ENCODE measurements at places on chromosomes 2 and 18.

DNA sequence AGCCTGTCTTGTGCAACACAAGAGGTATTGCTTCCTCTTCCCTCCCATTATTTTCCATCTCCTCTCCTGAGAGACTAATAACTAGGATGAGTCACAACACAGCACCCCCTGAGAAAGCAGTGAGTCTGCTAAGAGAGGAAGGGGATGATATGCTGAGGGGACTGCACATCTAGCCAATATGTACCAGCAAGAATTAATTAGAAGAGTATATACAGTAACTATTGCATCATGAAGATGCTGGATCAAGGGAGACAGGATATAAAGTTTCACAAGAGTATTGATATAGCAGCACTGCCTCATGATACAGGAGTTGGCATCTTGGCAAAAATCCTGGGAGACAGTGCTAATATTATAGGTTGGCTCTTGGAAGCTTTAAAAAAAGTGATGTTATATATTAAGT is 289.9 kb upstream of the RBMS1 start:
- DNase-seq: no peak

DNA sequence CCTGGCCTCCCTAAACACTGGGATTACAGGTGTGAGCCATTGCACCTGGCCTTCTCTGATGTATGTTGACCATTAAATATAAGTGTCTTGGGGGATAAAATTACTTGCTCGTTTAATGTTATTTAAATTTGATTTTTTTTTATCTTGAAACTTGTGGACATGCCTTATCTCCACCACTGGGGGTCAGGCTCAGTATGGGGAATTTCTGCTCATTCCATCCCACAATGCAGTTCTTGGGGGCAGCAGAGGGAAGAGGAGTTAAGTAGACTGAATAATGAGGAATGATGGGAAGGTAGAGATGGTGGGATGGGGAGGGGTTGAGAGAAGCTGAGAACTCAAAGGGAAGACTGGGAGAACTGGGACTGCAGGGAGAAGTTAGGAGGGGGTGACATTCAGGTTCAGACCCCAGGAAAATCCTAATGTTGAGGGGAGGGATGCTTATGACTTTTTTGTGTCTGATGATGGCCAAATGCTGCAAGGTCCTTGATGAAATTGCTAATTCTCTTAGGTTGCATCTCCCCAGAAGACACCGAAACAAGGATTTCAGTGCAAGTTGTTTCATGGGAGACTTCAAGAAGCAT is 174.2 kb downstream of the MIB1 start:
- peak; percentile 42 for DNase-seq

DNA sequence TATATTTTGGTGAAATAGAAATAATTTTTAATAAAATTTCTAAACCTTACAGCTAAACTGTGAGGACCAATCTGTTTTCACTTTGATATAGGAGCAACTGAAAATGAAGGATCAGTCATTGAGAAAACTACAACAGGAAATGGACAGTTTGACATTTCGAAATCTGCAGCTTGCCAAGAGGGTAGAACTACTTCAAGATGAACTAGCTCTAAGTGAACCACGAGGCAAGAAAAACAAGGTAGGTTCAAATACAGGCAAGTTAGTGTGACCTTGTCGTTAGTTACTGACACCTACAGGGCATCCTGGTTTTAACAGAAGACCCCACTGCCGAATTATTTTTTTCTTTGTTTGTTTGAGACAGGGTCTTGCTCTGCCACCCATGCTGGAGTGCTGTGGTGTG is 75.5 kb upstream of the STON1 start:
- no peak for DNase-seq

DNA sequence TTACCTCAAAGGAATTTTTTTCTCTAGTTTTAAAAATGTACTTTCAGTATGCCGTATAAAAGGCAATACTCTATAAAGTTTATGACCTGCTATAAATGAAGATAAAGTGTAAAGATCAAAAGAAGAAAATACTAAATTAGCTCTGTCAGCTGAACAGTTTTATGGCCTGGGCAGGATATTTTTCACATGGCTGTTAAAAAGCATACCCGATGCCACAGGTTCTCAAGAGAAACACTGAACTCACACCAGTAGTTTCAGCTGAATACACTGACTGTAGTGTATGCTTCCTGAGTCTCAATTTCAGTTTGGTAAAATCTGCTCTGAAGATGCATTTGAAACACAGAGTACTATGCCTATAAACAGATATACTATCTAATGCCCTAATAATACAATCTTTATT is 126.0 kb downstream of the PIGN start:
- no peak for DNase-seq

- DNase-seq: peak; percentile 24
These were observed 210.3 kb upstream of the RBMS1 start for GRCh38 chr2:160703648-160704585.

GRCh38 chr2:58876126-58876525 is 635.0 kb upstream of the FANCL start:
- no peak for DNase-seq

GRCh38 chr2:224803930-224804329 is 87.8 kb upstream of the CCDC195 start:
- no peak for DNase-seq
